ENCODE measurements at places on chromosomes 12 and 14.

GRCh38 chr14:81122326-81122725 is 98.4 kb downstream of the GTF2A1 start:
- no peak for DNase-seq

GRCh38 chr12:23771240-23771949 is 178.1 kb downstream of the SOX5 start:
- no peak for DNase-seq

DNA sequence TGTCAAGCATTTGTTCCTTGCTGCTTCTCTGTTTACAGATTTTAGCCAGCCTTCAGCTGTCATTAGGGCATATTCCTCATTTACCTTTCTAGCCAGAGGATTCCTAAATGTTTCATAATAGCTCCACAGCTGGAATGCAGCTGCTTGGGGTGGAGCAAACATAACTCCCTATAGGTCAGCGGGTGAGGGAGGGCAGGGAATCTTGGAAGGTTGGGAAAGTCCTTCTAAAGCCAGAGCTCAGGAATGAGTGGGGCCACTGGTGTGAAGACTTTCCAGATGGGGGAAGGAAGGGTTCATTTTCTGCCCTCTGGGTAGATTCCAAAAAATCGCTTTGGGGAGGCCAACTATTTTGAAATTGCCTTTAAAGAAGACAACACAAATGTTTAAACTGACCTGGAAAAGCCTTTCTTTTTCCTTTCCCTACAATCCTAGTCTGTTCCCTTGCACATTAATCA is 16.3 kb upstream of the IRF2BPL start:
- DNase-seq, result no peak

GRCh38 chr12:109701064-109701463 is 12.6 kb upstream of the FAM222A start:
- DNase-seq, result no peak

- DNase-seq, result no peak
Measured at GRCh38 chr14:64844272-64844671, 35.4 kb downstream of the SPTB start.

DNA sequence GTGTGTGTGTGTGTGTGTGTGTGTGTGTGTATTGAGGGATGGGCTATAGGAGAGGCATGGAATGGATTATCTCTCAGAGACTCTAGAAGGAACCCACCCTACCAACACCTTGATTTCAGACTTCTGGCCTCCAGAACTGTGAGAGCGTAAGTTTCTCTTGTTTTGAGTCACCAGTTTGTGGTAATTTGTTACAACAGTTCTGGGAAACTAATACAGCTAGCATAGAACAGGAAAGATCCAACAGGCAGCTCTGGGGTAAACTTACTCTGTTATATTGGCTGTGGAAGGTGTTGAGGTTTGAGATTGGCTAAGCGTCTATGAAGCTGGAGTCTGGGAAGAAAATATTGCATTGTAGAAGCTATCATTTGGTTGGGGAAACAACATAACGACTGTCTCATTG is 334.3 kb downstream of the AACS start:
- no peak for DNase-seq

DNA sequence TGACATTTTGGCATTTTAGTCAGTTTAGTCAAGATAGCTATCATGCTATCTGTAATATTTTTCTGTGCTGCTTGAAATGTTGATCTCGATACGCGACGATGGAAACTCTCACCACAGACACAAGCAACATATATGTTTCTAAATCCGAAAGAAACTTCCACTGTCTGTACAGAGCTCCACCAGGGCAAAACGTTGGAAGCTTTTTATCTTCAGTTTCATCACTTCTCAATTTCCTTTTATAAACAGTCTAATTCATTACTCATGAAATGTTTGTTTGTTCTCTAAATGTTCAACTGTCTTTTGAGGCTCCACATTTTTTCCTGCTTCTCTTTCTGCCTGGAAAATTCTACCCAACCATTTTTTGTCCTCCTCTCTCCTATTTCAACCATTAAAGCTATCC is 737.6 kb downstream of the SLC16A7 start:
- DNase-seq, result no peak

DNA sequence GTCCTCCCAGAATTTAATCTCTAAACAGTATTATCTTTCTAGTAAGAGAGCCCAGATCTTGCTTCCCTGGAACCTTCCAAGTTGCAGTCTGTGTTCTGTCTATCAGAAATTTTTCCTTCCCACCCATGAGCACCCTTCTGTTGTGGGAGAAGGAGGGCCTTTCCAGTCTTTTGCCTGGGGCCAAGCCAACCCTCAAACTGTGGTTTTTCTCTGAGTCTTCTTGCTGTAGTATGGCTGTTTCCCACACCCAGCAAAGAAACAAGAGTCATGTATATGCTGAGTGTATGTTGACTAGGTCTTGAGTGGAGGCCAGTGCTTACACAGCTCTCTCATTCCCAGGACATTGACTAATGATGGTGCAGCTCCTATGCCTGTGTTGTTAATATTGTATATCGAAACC is 104.5 kb downstream of the TGFB3 start:
- no peak for DNase-seq

GRCh38 chr14:103868242-103868897 is 21.0 kb upstream of the PPP1R13B start:
- DNase-seq, result no peak

All from esophagus squamous epithelium (tissue), 5 donors.